ENCODE measurements at places on chromosomes 16 and 17. TPM values are rescaled to one million over a fixed set of nuclear protein-coding genes. Genes with fewer than 3 reads are reported as not detected.

GRCh38 chr17:57328109-57328882, 72.0 kb downstream of the MSI2 start:
- no peak for DNase-seq

DNA sequence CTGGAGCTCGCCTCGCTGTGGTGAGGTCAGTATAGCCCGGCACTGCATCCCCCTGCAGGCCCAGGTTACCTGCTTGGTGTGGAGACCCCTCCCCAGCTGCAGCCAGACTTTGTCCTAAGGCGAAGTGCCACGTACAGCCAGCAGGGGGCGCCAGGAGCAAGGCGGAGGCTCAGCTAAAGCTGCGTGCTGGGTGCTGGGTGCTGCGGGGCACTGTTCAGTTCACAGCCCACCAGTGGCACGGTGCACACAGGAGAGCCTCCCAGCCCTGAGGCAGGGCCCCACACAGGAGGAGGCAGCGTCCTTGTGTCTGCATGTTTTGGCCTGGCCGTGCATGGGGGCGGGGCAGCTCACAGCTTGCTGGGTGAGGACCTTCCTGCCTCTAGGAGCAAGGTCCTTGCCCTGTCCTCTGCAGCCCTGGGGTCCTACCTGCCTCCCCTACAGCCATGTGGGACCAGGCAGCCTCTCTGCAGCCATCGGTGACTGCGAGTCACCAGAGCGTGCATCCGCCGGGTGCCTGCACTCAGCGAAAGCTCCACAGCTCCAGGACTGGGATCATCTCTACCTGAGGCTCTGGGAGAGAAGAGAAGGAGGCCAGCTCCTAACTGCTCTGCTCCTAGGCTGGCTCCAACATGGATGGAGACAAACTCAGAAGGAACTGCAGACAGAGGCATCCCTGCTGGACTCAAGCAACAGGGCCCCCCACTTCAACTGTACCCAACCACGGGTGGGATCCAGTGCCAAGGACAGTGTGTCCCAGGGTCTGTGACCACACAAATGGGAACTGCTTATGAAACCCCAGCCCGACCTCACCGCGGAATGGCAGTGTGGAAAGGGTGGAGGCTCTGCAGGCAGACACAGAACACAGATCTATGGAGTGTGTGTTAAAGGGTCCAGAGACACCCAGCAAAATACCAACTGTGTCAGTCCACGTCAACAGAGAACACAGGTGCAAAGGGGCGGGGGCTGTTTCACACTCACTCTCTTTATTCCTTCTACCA, 19.0 kb downstream of the SLC7A5 start:
- peak; percentile 86 for DNase-seq

- no peak for DNase-seq
These were observed 317.5 kb upstream of the EEF2KMT start for GRCh38 chr16:5415123-5415522.

GRB7 gene
- total RNA-seq, result 2.4 TPM

DNA sequence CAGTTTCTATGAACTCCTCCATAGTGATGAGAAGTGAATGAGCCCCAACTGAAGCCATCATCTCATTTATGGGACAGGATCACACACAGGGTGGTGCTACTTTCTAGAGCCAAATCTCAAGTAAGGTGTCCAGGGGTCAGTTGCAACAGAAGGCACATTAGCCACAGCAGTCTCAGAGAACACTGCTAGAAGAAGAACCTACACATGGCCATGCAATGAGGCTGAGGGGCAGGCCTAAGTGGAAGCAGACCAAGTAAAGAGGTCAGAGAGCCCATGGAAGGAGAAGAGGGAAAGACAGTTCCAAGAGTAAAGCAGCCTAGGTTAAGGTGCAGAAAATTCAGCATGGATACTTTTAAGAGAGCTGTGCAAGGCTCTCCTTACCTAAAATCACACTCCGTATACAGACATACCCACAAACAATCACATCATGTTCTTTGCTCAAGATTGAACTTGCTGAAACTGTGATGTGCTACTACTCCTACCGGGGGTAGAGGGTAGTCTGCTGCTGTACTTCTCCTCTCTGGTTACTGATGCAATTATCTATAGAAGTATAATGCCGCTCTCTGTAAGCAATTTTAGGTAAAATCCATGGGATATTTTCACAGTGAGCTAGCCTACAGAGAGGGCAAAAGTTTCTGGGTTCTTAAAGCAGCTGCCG, 1.7 kb downstream of the ABCA8 start:
- DNase-seq, result no peak

DNA sequence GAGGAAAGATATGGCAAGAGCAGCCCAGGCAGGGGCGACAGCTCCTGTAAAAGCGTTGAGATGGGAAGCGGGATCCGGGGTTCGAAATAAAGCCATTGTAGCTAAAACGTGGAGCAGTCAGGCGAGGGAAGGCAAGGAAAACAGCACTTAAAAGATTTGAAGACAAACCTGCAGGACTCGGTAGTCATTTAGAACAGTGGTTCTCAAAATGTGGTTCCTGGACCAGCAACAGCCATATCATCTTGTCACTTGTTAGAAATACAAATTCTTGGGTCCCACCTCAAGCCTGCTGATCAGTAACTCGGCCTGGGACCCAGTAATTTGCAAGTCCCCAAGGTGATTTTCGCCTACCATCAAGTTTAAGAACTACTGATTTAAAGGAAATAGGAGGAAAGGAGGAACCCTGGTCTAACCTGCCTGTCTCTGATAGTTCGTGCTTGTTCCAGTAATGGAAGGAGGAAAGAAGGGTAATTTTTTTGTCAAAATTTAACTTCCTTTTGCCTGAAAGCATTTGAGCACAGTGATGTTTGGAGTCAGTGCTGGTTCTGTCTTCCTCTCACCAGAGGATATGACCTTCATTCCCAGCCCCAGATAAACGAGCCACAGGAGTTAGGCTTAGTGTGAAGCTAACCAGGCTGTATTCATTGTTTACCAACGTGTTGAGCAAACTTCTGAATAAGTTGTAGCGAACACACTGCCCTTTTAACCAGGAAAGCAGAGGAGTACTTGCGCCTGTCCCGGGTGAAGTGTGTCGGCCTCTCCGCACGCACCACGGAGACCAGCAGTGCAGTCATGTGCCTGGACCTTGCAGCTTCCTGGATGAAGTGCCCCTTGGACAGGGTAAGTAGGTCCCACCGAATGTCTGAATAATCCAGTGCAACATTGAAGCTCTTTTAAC, 1.1 kb downstream of the ORC6 start:
- DNase-seq, result no peak

- DNase-seq, result no peak
These were observed 51.7 kb upstream of the LGALS9 start for GRCh38 chr17:27579304-27579703.

GRCh38 chr16:30992931-30993816, 8.2 kb downstream of the HSD3B7 start:
- DNase-seq, result no peak

KRTAP4-3 gene
- not detected for total RNA-seq

GRCh38 chr17:53635444-53635843, 187.3 kb upstream of the KIF2B start:
- DNase-seq, result no peak

- DNase-seq, result no peak
These were observed 60.8 kb downstream of the WIPI1 start for GRCh38 chr17:68396226-68397107.

PIMREG gene
- 0.60 TPM for total RNA-seq

- DNase-seq, result no peak
These were observed 90.1 kb upstream of the GSE1 start for GRCh38 chr16:85522842-85523601.

ZP2 gene
- total RNA-seq, result not detected

TM4SF5 gene
- not detected for total RNA-seq

- no peak for DNase-seq
These were observed 69.2 kb upstream of the ALOX12 start for GRCh38 chr17:6926667-6927066.
